Aorta (tissue), 5 donors: ENCODE measurements at places on chromosomes 11 and 22. TPM values are rescaled to one million over a fixed set of nuclear protein-coding genes. Genes with fewer than 3 reads are reported as not detected.

GRCh38 chr11:17873586-17873985 is 139.0 kb downstream of the KCNC1 start:
- DNase-seq: no peak

Gene ROBO4
- 41.9 TPM for total RNA-seq

DNA sequence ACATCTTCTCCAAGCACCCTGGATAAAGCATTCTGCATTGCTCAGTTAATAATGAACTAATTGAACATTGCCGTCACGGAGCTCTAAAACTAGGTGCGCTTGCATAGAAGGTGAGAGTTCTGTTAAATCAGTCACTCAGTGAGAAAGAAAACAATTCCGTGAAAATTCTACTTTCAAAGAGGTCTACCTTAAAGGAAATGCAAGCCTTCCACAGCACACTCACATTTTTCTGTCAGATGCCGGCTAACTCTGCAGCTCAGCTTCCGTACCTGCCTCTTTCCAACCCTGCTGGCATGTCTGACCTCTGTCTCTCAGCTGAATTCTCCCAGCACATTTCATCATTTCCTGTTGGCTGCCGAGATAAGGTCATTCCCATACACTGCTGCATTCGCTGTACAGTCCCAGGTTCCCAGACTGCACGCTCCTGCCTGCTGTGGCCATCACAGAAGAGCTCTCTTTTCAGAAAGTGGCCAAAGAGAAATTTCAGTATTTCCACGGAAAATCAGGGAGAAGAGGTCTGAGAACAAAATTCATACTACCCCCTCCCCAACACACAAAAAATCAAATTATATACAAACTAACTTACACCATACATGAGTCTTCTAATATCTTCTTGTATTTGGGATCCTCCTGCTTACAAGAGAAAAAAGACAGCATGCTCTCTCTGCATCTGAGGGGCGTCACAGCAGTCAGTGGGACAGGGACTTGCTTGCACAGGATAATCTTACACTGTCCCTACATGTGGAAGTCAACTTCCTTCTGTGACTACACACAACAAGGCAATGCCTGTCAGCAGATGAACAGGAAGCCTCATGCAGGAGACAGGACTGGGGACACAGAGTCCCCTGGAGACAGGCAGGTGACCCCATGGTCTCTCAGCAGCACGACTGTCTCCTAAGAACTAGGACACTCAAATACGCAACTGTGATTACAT is 55.1 kb downstream of the PACSIN2 start:
- DNase-seq: peak; percentile 63

GRCh38 chr11:66419825-66420224 is 1.0 kb upstream of the NPAS4 start:
- no peak for DNase-seq

- DNase-seq: no peak
These were observed 2.5 kb downstream of the PTGDR2 start for GRCh38 chr11:60852982-60853950.

GRCh38 chr22:47197773-47198500 is 435.5 kb downstream of the TBC1D22A start:
- DNase-seq: no peak

Gene MS4A1
- 1.1 TPM for total RNA-seq
